ENCODE measurements at places on chromosomes 6 and 20.

DNA sequence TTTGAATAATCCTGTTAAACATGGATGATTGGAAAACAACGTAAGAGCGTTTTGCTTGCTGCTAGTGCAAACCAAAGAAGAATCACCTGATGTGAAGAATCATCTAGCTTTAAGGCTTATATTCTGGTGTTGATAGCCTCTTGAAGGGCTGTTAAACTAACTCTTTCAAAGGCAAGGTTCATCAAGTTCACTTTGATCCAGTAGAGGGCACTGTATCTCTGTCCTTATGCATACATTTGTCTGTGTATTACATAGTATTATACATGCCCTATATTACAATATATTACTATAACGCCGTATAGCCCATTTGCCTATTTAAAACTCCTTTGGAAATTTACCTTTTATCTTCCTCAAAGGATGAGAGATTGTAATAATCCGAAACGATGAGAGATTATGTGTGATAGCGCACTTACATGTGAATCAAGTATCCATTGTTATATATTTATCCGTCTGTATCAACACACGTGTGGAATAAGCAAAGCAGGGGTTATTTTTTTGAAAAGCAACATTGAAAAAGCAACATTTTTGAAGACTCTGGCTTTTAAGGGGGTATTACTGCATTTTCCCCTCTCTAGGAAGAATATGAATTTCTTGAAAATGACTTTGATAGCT lies 50.8 kb upstream of the NRN1 start:
- no peak for DNase-seq

DNA sequence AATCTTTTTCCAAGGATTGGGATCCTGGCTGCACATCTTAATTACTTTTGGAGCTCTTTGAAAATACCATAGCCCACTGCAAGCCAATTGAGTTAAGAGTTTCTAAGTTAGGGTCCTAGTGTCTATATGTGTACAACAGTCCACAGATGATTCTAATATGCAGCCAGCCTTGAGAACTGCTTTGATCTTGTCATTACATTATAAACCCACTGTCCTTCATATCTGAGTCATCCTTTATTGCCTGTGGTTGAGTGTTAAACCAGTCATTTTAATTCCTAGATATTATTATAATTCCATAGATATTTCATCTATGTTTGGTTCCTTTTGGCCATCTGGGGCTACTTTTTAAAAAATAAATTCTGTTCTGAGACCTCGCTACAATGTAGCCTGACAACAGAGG lies 24.1 kb downstream of the MCM8 start:
- DNase-seq: no peak

DNA sequence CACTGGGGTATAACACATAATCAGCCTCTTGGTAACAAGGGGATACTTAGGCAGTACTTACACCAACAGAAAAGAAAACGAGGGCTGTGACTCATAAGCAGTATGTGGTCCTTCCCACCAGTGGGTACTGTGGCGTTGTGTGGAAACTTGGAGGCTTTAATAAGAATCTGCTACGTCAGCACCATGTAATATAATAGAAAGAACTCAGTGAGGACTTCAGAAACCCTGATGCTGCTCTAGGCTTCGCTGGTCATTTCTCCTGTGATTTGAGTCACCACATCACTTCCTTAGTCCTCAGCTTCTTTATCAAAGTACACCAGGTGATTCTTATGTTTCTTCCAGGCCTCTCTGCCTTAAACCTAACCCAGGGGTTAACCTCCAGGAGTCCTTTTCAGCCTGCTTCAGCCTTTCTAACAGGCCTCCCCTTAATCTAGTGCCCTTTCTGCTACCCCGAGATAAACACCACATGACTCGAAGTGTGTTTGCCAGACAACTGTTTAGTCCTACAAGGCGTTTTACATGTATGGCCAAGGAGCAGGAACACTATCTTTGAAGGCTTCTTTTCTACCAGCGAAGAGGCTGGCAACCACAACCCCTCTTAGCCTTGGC lies 68.5 kb downstream of the FYN start:
- DNase-seq: no peak

GRCh38 chr20:47805951-47806350 lies 20.7 kb upstream of the SULF2 start:
- DNase-seq: no peak

DNA sequence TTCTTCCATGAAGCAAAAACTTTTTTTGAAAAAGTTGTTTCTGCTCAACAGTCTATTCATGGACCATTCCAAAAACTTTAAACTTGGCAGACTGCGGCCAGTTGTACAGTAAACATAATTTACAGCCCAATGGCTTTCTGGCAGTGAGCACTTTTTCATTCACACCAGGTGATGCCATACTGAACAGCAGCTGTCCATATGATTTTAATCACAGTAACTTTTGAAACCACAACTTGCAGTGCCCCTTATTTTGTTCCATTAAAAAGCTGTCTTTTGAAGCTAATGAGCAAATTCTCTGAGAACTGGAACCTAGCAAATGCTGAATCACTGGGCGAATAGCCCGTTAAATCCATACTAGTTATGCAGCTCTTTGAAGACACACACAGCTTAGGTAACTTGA lies 576.6 kb downstream of the PTPRT start:
- DNase-seq: no peak

DNA sequence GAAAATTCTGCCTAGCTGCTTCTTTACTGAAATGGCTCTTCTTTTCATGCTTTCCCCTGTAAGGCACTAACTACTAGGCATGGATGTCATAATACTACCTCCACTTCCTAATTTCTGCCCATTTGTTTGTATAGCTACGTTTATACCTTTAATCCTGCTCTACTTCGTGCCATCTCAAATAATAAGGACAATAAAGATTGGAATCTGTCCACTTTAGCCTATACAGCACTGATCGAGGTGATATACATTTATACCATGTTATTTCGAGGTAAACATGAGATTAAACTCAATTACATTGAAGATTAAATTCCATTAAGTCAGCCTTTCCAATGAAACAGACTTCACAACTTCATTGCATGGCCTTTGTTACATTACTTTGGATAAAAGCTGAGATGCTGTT lies 390.6 kb upstream of the MARCKS start:
- no peak for DNase-seq

- no peak for DNase-seq
Observed at GRCh38 chr6:5506597-5506996, 245.3 kb downstream of the FARS2 start.

DNA sequence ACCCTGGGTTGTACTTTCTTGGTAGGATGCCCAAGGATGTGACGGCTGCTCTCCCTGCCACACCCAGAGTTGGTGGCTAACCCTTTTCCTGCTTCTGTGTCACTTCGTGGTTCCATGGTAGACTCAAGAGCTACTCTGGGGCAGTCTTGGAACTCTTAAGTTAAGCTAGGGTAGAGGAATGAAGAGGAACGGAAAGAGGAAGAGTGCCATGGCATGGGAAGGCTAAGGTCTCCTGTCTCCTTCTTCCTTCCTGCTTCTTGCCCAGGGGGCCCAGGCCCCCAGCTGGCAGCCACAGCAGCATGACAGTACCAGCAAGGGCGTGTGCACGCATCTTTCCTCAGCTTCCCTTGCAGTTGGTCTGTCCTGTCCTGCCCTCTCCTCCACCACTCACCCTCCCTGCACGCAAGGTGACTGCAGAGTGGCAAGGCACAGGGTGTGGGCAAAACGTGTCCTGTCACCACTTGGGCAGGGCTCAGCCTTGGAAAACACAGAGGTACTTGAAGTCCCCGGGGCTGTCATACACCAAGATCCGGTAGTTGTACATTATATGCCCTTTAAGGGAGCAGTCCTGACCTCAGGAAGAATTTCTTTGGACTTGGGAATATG lies 39.8 kb upstream of the TGM3 start:
- no peak for DNase-seq

DNA sequence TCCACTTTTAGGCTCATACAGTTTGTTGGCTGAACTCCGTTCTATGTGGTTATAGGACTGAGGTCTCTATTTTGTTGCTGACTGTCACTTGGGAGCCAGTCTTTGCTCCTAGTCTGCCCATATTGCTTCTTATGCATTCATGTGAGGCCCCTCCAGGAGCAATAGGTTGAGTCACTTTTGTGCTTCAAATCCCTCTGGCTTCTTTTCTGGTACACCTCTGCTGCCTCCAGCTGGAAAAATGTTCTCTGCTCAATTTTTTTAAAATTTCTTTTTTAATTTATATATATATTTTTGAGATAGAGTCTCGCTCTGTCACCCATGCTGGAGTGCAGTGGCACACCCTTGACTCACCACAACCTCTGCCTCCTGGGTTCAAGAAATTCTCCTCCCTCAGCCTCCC lies 42.7 kb upstream of the NOX3 start:
- no peak for DNase-seq

DNA sequence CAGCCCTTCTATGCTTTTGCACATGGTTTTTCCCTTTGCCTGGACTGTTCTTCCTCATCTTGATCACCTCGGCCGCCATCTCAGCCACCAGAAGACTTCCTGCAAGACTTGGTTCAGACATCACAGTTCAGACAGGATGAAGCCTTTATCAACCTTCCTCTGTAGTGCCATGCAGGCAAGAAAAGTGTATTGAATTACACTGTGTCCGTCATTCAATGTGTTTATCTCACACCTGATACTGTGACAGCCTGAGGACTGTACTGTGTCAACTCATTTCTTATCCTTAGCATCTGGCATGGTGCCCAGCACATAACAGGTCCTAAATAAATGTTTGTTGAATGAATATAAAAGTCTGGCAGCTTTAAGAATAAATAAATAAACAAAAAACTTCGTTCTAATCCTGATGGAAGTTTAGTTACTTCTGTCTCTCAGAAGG lies 133.3 kb upstream of the MAN1A1 start:
- no peak for DNase-seq

- DNase-seq: no peak
Observed at GRCh38 chr6:79040083-79040482, 38.0 kb downstream of the PHIP start.

- DNase-seq: no peak
Observed at GRCh38 chr20:19259141-19259591, 46.7 kb downstream of the SLC24A3 start.

DNA sequence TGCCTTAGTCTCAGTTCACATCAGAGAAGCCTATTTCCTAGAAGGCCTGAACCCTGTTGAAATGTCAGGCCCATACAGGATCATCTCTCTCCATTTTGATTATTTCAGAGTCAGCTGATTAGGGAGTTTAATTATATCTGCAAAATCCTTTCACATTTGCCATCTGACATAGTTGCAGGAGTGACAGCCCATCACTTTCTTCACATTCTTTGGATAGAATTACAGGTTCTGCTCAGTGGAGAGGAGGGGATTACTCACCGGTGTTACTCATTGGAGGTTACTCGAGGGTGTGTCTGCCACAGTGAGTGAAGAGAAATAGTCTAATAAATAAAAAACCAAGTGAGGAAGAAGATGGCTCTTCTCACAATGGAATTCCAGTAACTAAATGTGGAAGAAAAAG lies 216.8 kb downstream of the TMEM242 start:
- DNase-seq: no peak

- DNase-seq: no peak
Observed at GRCh38 chr6:45012687-45013086, 315.4 kb upstream of the RUNX2 start.

- DNase-seq: no peak
Observed at GRCh38 chr20:44355498-44356352, at the start of gene HNF4A. TSS of gene HNF4A (plus strand) at chr20:44355699. CDS start at chr20:44355805, 106 bp downstream.

DNA sequence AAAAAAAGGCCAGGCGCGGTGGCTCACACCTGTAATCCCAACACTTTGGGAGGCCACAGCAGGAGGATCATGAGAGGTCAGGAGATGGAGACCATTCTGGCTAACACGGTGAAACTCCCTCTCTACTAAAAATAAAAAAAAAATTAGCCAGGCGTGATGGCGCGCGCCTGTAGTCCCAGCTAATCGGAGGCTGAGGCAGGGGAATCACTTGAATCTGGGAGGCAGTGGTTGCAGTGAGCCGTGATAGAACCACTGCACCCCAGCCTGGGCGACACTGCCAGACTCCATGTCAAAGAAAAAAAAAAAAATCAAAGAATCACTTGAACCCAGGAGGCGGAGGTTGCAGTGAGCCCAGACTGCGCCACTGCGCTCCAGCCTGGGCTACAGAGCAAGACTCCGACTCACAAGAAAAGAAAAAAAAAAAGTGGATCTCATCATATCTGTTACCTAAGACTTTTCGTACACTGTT lies 4.2 kb downstream of the RBM39 start:
- no peak for DNase-seq

GRCh38 chr6:43377710-43378229 lies 8.3 kb upstream of the ZNF318 start:
- no peak for DNase-seq

DNA sequence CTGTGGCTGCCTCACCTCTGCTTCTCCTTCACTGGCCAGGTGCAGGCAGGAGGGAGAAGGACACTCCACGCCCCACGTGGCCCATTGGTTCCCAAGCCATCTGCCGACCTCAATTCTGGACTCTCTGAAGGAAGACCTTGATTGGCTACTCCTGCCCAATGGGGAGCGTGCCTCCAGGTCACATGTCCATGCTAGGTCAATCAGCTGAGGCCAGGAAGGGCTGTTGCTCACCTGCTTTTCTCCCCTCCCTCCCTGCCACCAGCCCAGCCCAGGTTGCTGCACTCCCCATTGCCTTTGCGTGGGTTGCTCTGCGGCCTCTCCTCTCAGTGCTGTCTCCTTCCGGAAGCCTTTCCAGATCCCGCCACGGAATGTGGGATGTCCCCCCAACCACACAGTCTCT lies 21.9 kb upstream of the CDH4 start:
- no peak for DNase-seq
